NCI-H1092 treated with DMSO at 0.1 percent for 48 hours (cell line): ENCODE measurements at places on chromosomes 7 and 10.
A peak's percentile ranks its signal among the peaks of the same experiment; 100 is the strongest.

DNA sequence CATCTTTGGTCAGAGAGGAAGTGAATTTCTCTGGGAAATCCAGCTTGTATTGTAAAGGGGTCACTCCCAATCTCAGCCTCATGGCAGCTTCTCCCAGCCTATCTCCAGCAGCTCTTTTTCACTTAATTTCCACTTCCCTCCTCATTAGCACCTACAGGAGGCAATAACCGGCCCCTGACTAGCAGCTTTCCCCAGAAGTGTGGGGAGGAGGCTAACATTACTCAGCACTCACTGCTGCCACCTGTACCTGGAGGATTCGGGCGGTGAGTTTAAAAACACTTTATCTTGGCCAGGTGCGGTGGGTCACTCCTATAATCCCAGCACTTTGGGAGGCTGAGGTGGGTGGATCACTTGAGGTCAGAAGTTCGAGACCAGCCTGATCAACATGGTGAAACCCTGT, 3.8 kb downstream of the NODAL start:
- DNase-seq: no peak

DNA sequence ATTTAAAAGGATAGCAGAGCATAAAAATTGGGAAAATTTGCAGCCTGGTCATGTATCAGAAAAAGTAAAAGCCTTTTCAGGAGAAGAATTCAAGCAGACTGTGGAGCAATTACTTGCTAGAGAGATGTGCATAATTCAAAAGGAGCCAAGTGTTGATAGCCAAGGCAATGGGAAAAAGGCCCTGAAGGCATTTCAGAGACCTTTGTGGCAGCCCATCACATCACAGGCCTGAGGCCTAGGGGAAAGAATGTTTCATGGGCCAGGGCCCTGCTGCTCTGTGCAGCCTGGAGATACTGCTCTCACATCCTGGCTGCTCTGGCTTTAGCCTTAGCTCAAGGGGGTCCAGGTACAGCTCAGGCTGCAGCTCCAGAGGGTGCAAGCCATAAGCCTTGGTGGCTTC, 152.9 kb downstream of the MAGI2 start:
- no peak for DNase-seq

DNA sequence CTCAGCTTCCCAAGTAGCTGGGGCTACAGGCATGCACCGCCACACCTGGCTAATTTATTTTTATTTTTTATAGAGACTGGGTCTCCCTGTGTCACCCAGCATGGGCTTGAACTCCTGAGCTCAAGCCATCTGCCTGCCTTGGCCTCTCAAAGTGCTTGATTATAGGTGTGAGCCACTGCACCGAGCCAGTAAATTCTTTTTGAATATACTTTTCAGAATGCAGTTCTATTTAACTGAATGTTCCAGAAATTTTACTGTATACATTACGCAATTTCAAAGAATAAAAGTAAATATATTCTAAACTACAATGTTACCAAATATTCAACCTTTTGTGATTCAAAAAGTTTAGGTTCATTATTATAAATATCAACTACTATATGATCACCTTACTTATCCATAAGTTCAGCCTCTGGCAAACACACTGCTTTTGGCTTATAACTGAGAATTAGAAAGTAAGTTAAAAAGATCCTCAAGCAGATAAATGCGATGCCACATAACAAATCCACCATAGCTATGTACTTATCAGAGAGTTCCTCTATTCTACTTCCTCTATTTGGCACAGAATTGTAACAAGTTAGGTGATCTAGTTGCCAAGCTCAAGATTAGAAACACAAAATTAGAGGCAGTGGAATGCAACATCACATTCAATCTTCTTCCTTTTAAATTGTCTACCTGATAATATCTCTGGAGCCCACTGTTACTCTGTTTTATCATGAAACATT, 118.2 kb downstream of the ANK3 start:
- no peak for DNase-seq

DNA sequence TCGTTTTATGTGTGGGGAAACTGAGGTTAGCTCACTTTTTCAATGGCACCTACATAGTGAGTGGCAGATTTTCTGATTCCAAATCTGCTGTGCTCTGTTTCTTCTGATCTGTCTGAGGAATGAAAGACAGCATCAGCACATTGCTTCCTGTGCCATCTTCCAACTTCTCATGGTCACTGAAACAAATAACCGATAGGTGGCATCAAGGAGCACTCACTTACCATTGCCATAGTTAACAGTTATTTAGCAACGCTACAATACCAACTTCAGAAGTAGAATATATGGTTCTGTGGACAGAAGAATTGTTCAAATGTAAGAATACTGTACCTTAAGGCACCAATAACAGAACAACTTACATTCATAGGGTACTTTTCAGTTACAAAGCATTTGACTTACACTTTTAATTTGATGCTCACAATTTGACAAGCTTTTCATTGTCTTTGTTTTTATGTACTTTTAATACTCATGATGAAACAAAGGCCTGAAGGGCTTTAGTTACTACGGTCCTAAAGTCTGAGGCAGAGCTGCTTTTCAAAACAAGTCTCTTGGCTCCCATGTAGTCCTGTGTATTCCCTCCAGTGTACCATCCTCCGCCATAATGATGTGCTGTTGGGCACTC, 228.9 kb upstream of the TCF7L2 start:
- DNase-seq: no peak

DNA sequence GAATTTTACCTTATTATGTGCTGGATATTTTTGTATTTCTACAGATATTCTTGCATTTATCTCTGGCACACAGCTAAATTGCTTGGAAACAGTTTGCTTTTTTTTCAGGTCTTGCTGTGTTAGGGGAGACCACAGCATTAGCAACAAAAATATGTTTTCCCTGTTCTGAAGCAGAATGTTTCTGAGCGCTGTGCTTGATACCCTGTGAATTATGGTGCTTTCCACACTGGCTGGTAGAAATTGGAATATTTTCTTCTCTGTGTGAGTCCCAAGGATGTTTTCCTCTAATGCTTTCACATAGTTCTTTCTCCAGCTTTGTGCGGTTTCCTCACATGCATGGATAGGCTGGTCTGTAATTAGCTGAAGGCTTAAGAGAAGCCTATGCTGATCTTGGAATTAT, 651.6 kb upstream of the IGFBP3 start:
- no peak for DNase-seq

DNA sequence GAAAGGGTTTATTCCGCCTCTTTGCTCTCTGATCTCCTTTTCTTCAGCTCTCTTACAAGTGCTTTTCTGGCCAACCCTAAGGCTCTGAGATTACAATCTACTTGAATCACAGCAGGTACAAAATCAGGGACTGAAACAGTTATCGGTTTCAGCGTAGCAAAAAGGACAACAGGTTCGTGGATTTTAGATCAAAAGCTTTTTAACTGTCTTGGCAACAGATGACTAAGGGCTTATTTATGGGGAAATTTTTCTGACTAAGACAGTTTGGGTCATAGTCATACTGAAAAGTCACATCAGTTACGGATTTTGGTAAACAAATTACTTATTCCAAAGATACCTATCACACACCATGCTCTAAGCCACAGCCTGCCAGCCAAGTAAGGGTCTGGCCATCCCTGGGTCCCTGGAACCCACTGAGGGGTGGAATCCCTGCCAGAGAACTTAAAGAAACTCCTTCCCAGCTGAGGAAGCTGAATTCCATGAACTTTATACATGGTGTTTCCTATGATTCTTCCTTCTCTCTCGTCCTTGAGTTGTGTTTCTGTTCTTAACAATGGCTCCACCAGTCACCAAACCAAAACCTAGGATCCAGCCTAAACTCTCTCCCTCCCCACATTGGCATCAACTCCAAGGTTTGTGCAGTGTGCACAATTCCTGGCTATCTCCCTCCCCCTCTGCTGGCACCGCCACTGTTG, 169.3 kb downstream of the FAM107B start:
- DNase-seq: no peak

DNA sequence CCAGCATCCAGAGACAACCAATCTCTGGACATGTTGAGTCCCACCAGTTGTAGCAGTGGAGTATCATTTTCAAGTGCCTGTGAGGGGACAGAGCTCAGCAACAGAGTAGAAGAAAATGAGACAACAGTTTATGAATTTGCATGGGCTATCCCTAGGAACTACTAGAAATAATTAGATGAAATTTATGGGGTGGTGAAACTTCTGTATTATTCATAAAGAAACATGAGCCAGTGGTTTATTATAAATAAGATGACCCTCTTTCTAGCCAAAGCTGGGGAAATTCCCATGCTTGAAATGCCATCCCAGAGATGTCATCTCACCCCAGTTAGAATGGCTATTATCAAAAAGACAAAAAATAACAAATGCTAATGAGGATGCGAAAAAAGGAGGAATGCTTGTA, 55.1 kb upstream of the ITGB8 start:
- DNase-seq: no peak

DNA sequence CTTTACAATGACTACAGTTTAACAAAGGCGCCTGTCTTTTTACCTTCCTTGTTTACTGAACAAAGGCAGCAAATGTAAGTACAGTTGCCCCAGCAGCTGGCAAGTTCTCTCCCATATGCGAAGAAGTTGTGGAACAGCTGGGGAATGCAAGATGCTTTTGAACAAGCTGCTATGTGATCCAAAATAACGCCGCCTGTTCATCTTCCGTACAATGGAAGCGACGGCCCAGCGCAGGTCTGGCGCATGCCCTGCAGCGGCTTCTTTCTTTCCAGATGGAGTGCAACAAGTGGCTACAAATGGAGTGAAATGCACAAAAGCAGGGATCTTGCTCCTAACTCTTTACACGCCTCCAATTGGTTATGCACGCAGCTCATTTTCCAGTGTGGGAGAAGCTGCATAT, 97.0 kb upstream of the SVIL start:
- DNase-seq: no peak

DNA sequence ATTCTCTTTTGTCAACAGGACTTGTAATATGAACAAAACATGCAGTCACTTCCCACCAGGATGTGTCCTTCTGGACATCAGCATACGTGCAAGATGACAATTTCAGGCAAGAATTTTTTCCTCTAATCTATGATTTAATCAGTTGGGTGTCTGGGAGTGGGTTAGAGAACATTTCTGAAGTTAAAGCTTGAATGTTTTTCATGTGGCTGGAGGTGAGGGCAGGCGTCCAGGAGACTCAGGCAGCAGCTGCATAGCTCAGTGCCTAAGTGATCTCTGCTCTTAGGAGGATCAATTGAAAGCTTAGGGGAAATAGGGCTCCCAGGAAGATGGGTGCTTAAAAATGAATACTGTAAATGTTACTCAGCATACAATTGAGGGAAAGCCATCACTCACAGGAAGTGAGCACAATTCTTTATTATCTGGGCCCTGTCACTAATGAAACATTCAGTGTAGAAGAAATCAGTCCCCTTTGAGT, 457.6 kb upstream of the KLF6 start:
- peak; percentile 18 for DNase-seq

DNA sequence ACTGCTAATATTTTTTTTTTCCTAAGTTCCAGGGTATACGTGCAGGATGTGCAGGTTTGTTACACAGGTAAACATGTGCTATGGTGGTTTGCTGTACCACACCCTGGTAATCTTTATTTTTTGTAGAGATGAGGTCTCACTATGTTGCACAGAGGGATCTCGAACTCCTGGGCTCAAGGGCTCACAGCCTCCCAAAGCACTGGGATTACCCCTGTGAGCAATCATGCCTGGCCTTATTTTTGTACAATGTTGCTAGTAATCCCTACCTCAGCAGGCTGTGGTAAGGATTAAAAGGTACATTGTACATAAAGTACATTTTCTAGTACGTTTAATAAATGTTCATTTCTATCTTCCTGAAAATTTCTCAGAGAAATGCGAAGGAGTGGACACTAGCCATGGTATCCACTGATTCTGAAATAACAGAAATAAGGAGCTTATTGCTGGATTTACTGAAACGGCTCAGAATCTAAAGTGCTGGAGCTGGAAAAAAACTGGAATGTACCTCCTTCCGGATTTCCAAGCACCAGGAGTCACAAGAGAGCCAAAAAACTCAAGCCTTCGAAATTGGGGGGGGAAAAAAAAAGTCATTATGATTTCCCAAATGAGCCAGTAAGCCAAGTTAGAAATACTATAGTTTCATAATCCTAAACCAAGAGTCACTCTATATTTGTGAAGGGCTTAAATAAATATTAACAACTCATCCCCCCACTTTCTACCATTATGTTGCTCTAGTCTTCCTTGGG, 69.6 kb downstream of the NT5C2 start:
- DNase-seq: no peak

- no peak for DNase-seq
Measured at GRCh38 chr7:91875851-91876250, 4.7 kb downstream of the MTERF1 start.

DNA sequence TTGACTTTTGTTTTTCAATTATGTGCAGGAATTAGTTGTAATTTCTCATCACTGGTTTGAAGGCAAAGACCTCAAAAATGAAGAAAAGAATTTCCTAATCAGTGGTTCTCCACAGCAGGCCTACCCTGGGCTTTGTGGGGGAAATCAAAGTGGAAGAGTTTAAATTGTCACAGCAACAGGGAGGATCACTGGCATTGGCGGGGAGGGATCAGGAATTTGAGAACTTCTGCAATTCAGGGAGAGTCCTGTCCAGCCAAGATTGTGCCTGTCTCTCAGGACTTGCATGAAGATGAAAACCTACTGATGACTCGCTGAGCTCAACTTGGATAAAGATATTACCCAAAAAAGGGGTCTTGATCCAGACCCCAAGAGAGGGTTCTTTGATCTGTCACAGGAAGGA, 70.1 kb downstream of the HACD1 start:
- DNase-seq: no peak

- DNase-seq: no peak
Measured at GRCh38 chr7:154973381-154973780, 29.5 kb downstream of the PAXIP1 start.

DNA sequence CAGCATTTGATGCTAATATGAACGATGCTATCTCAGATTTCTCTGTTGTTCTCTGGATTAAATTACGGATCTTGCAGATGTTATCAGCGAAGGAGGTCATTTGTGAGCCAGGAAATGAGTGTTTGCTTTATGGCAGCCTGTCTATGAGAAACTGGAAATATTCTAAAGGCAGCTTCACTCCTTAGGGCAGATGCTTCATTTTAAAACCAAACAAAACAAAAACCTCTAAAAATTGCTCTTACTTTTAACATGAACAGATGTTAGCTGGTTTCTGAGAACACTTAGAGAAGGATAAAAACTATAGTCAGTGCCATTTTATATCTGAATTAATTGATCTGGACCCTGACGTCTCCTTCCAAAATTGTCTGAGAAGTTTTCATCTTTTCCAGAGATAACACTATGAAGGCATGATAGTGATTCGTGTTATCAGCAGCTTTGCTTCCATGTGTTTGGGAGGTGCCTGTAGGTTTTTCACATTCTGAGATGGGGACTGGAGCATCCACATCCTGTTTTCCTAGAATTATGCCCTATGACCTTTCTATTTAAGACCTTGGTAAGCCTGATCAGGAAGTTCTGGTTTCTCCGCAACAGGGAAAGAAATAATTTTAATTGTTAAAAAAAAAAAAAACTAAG, 53.1 kb downstream of the CPED1 start:
- DNase-seq: peak; percentile 74
